ENCODE measurements at places on chromosomes 7 and 10. TPM values are rescaled to one million over a fixed set of nuclear protein-coding genes. Genes with fewer than 3 reads are reported as not detected.

- H3K36me3 ChIP-seq: no peaks in the 10 kb centered on the region
- H3K27me3 ChIP-seq: no peaks in the 10 kb centered on the region
- DNase-seq: no peak
- no peak overlapping the region for H3K4me3 ChIP-seq
- H3K27ac ChIP-seq: no peak overlapping the region
- H3K4me1 ChIP-seq: no peaks in the 10 kb centered on the region
Observed at GRCh38 chr7:113071465-113071864, 15.2 kb downstream of the GPR85 start.

GRCh38 chr10:51896849-51897248, 197.5 kb upstream of the CSTF2T start:
- H3K36me3 ChIP-seq: no peaks in the 10 kb centered on the region
- no peak overlapping the region for H3K4me3 ChIP-seq
- no peak overlapping the region for H3K27ac ChIP-seq
- H3K27me3 ChIP-seq: no peaks in the 10 kb centered on the region

- H3K4me1 ChIP-seq: no peaks in the 10 kb centered on the region
- no peaks in the 10 kb centered on the region for H3K27me3 ChIP-seq
- no peak for DNase-seq
- H3K36me3 ChIP-seq: no peaks in the 10 kb centered on the region
- H3K27ac ChIP-seq: no peak overlapping the region
- no peak overlapping the region for H3K4me3 ChIP-seq
Observed at GRCh38 chr10:128296253-128297007, 170.2 kb upstream of the MKI67 start.

- no peak overlapping the region for H3K4me3 ChIP-seq
- no peaks in the 10 kb centered on the region for H3K36me3 ChIP-seq
- no peak overlapping the region for H3K27ac ChIP-seq
- DNase-seq: no peak
Observed at GRCh38 chr10:49379596-49380410, 16.1 kb downstream of the DRGX start.

DNA sequence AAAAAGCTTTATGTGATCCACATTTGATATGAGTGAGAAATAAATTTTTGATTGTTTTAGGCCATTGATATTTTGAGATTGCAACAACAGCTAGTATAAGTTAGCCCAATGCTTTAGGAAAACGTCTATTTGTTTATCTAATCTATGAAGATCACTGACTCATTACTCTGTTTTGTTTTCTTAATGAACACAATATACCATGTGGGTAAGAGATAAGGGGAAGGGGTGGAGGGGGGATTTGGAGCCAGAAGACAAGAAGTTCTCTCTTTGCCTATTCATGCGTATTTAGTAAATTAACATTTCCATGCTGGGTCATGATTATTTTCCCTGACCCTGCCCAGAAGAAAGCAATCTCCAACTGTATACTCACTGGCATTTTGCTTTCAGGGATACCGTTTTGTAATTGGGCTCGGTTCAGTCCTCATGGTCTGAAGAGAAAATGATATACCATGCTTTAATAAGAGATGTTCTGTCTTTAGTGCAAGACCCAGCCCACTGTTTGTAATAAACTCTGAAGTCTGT, 359.5 kb upstream of the NPSR1 start:
- no peak for DNase-seq
- H3K36me3 ChIP-seq: no peaks in the 10 kb centered on the region
- H3K4me1 ChIP-seq: no peaks in the 10 kb centered on the region
- H3K27ac ChIP-seq: no peak overlapping the region
- no peak overlapping the region for H3K4me3 ChIP-seq

GRCh38 chr10:78328592-78329404, 295.1 kb downstream of the RPS24 start:
- no peaks in the 10 kb centered on the region for H3K4me1 ChIP-seq
- no peak overlapping the region for H3K27ac ChIP-seq
- no peaks in the 10 kb centered on the region for H3K36me3 ChIP-seq
- DNase-seq: no peak
- no peak overlapping the region for H3K4me3 ChIP-seq

- no peaks in the 10 kb centered on the region for H3K27me3 ChIP-seq
- no peak for DNase-seq
- no peak overlapping the region for H3K27ac ChIP-seq
Observed at GRCh38 chr7:30755384-30756154, 3.6 kb downstream of the INMT start.

GRCh38 chr7:148151778-148152177, 438.8 kb upstream of the C7orf33 start:
- H3K4me1 ChIP-seq: no peaks in the 10 kb centered on the region
- H3K4me3 ChIP-seq: no peak overlapping the region
- DNase-seq: no peak
- H3K27me3 ChIP-seq: no peaks in the 10 kb centered on the region
- H3K36me3 ChIP-seq: no peaks in the 10 kb centered on the region

GRCh38 chr10:20822825-20823224, 74.3 kb downstream of the NEBL start:
- no peaks in the 10 kb centered on the region for H3K27me3 ChIP-seq
- H3K4me1 ChIP-seq: no peaks in the 10 kb centered on the region
- H3K36me3 ChIP-seq: no peaks in the 10 kb centered on the region
- no peak overlapping the region for H3K4me3 ChIP-seq
- no peak overlapping the region for H3K27ac ChIP-seq

DNA sequence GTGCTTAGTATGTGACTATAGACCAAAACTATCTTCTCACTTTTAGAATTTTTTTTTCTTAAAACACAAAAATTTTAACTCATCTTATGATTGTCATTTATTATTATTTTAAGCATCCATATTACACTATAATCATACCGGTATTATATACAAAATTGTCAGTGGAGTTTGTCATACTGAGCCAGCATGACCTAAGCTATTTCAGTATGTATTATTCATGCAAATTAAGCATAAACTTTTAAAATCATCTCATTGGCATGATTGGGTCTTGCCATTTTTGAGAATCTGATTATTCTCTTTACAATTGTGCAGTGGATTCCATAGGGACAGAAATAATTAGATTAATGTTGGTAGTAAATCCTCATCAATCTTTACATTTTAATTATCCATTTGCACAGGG, 46.2 kb upstream of the STMP1 start:
- no peaks in the 10 kb centered on the region for H3K4me1 ChIP-seq
- H3K27ac ChIP-seq: no peak overlapping the region

- H3K4me3 ChIP-seq: no peak overlapping the region
- H3K4me1 ChIP-seq: no peaks in the 10 kb centered on the region
- no peaks in the 10 kb centered on the region for H3K27me3 ChIP-seq
- H3K36me3 ChIP-seq: no peaks in the 10 kb centered on the region
Observed at GRCh38 chr7:23873306-23873705, 163.3 kb downstream of the STK31 start.

GRCh38 chr10:16186564-16186963, 250.2 kb upstream of the PTER start:
- H3K27me3 ChIP-seq: no peaks in the 10 kb centered on the region
- H3K4me3 ChIP-seq: no peak overlapping the region
- no peaks in the 10 kb centered on the region for H3K36me3 ChIP-seq
- no peak for DNase-seq
- H3K27ac ChIP-seq: no peak overlapping the region

GRCh38 chr7:132353936-132354335, 222.3 kb downstream of the PLXNA4 start:
- no peak overlapping the region for H3K4me3 ChIP-seq
- peaks cover 25% of the 10 kb centered on the region for H3K4me1 ChIP-seq

GRCh38 chr7:77258014-77258413, 58.4 kb upstream of the FGL2 start:
- H3K27ac ChIP-seq: no peak overlapping the region
- no peaks in the 10 kb centered on the region for H3K4me1 ChIP-seq
- no peak for DNase-seq
- no peaks in the 10 kb centered on the region for H3K36me3 ChIP-seq

DNA sequence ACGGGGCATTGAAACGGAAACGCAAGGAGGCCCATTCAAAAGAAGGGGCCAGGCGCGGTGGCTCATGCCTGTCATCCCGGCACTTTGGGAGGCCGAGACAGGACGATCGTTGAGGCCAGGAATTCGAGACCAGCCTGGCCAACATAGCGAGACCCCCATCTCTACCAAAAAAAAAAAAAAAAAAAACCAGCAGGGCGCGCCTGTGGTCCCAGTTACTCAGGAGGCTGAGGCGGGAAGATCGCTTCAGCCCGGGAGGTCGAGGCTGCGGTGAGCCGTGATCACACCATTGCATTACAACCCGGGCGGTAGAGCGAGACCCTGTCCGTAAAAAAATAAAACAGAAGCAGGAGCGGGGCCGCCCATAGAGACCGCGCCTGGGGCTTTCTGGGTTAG, 396 bp downstream of the PSMG3 start:
- H3K4me3 ChIP-seq: peak overlapping the region; percentile 98
- peak overlapping the region; percentile 99 for H3K27ac ChIP-seq
- no peaks in the 10 kb centered on the region for H3K36me3 ChIP-seq
- H3K4me1 ChIP-seq: peaks cover 34% of the 10 kb centered on the region

GRCh38 chr10:107244122-107244521, 79.6 kb upstream of the SORCS1 start:
- no peak overlapping the region for H3K4me3 ChIP-seq
- no peak for DNase-seq
- H3K36me3 ChIP-seq: no peaks in the 10 kb centered on the region
- H3K27me3 ChIP-seq: no peaks in the 10 kb centered on the region
- H3K4me1 ChIP-seq: peaks cover 3% of the 10 kb centered on the region

The GAD2 gene
- total RNA-seq: 0.53 TPM

The IDI2 gene
- total RNA-seq: not detected

The GPR158 gene
- 0.52 TPM for total RNA-seq

The FAM25C gene
- total RNA-seq: not detected

The NEURL1 gene
- total RNA-seq: 4.6 TPM

The FEZF1 gene
- not detected for total RNA-seq

The FAM180A gene
- total RNA-seq: not detected

Measured in hepatocyte (in vitro differentiated cells).